ENCODE measurements at places on chromosomes 2 and 18. TPM values are rescaled to one million over a fixed set of nuclear protein-coding genes. Genes with fewer than 3 reads are reported as not detected.

Gene SKOR2
- polyA plus RNA-seq = not detected

Gene COL6A3
- not detected for polyA plus RNA-seq

DNA sequence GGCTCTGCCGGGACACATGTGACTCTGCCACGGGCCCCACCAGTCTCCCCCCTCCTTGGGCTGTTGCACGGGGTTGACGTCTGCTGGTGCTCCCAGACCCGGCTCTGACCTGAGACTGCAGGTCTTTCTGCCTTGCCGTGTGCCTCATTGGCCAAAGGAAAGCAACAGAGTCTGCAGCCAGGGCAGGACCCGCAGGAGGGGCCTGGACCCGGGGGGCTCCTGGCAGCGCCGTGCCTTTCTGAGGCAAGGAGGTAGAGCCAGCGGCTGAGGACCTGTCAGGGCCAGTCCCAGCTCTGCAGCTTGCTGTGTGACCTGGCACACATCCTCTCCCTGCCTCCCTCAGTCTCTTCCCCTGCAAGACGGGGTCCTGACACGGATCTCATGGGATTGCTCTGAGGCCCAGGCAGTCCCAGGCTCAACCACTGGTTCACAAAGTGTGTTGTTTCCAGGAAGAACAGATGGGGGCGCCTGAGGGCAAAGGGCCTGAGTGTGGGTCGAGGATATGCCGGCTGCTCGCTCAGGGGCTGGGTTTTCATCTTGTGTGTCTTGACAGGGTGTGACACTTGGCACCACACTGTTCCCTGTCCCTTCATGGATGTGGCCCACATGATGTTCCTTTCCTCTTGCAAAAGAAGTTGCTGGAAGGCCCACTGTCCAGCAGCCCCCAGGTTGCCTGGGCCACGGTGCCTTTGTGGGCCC lies 9.0 kb downstream of the CAPN10 start:
- DNase-seq = peak; percentile 44
- no peak overlapping the region for H3K27ac ChIP-seq
- H3K27me3 ChIP-seq = no peaks in the 10 kb centered on the region
- no peak overlapping the region for H3K4me3 ChIP-seq
- no peaks in the 10 kb centered on the region for H3K36me3 ChIP-seq

DNA sequence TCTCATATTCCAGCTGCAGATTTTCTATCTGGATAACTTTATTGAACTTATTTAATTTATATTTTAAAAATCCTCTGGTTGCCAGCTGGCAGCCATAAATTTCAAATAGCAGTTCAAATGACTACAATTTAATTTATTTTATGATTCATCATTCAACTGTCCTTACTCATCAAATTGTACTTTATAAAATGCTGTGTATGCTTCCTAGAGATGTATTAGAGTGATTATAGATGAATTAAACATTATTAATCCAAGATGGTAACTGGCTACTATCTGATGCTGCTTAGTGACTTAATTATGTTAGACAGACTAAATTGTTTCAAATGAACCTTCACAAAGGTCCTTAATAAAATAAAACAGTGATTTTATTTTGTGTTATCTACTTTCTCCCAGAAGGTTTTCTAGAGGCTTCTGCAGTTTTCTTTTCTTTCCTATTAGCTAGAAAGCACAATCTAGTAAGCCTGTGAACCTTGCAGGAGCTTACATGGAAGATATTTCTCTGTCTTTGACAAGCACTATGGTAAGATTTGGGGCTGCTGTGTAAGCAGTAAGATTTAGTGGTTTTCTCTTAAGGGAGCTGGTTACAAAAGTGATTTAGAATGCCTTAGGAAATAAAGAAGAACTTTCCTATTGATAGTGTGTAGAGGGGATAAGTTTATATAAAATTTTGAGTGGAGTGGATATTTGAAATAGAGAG lies 322.3 kb downstream of the FSIP2 start:
- peaks cover 12% of the 10 kb centered on the region for H3K36me3 ChIP-seq
- H3K27ac ChIP-seq = no peak overlapping the region
- no peaks in the 10 kb centered on the region for H3K4me1 ChIP-seq
- DNase-seq = no peak
- H3K27me3 ChIP-seq = peaks cover 2% of the 10 kb centered on the region

DNA sequence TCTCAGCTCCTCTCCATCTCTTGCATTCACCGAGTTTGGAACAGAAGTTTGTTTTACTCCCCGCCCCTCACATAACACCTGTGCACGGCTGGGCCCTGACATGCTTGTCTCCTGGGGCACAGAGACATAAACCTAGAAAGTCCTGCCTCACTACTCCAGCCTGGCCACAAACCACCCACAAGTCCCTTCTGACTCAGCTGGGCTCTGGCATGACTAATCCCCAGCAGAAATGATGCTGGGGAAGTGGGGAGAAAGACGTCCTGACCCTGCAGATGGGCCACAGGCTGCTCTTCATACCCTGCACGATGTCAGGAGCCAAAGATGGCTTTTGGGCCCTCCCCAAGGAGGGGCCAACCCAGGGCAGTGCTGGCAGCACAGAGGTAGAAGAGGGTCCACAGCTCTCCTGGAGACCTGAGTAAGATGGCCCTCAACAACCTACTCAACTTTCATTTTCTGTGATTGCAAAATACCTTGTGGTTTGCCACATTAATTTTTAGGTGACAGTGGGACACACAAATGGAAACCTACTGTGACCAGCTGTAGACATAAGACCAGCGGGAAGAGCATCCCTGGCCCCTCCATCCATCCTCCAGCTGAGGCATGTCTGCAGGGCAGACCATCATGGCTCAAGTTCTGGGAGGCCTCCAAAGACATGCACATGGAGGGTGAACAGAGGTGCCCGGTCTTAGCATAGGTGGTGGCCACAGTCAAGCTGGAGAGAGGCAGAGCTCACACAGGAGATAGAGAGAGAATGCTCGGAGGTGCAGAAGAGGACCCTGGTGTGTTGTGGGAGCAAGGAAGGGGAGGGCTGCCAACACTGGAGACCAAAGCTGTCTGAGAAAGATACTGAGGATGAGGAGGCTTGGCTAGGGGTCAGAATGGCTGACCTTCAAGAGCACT lies 40.0 kb downstream of the DNMT3A start:
- peak overlapping the region; percentile 92 for H3K27ac ChIP-seq
- H3K27me3 ChIP-seq = peaks cover 8% of the 10 kb centered on the region
- peaks cover 4% of the 10 kb centered on the region for H3K36me3 ChIP-seq
- H3K4me3 ChIP-seq = peak overlapping the region; percentile 62
- H3K4me1 ChIP-seq = peaks cover 62% of the 10 kb centered on the region
- peak; percentile 68 for DNase-seq

GRCh38 chr2:158034198-158034866 lies 67.3 kb upstream of the UPP2 start:
- no peaks in the 10 kb centered on the region for H3K4me1 ChIP-seq
- no peaks in the 10 kb centered on the region for H3K36me3 ChIP-seq
- H3K27ac ChIP-seq = no peak overlapping the region
- no peaks in the 10 kb centered on the region for H3K27me3 ChIP-seq

DNA sequence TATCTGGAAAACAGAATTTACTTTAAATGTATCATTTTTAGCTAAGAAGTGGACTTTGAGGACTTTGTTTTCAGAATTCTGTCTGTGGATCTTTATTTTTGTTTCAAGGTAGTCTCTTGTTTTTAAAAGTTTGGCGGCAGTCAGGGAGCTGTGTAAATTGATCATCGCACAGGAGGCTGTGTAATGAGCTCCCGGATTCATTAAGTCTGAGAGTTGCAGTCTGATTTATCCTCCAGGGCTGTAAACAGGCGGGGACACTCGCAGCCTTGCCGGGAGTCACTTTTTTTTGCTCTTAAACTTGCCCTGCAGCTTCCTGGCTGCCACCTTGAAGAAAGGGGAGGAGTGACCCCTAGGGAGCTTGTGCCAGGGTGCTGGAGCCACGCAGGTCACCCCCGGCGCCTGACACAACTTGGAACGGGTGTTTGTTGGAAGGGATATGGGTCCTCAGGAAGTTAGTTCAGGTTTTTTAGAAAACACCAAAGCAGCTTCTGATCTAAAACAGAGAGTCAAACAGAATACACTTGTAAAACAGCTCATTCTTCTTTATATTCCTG lies 76.2 kb downstream of the DCDC2C start:
- H3K4me1 ChIP-seq = peaks cover 28% of the 10 kb centered on the region
- no peak for DNase-seq
- peak overlapping the region; percentile 13 for H3K4me3 ChIP-seq
- no peaks in the 10 kb centered on the region for H3K36me3 ChIP-seq
- peaks cover 1% of the 10 kb centered on the region for H3K27me3 ChIP-seq

GRCh38 chr2:23388756-23389514 lies 4.0 kb downstream of the KLHL29 start:
- peaks cover 18% of the 10 kb centered on the region for H3K4me1 ChIP-seq
- H3K27me3 ChIP-seq = peaks cover 24% of the 10 kb centered on the region
- DNase-seq = no peak
- no peak overlapping the region for H3K27ac ChIP-seq
- H3K36me3 ChIP-seq = no peaks in the 10 kb centered on the region
